ENCODE measurements at places on chromosomes 1 and 21.

- no peak for DNase-seq
Observed at GRCh38 chr1:168728473-168729404, at the start of gene DPT. Gene DPT, minus strand, starts transcription at chr1:168729206. Its CDS starts 32 bp downstream, at chr1:168729174.

- DNase-seq = no peak
Observed at GRCh38 chr1:246051909-246052518, 455.1 kb downstream of the SMYD3 start.

GRCh38 chr1:67652800-67653199 is 32.2 kb upstream of the GADD45A start:
- no peak for DNase-seq

GRCh38 chr1:236018885-236019453 is 45.9 kb downstream of the NID1 start:
- DNase-seq = no peak

DNA sequence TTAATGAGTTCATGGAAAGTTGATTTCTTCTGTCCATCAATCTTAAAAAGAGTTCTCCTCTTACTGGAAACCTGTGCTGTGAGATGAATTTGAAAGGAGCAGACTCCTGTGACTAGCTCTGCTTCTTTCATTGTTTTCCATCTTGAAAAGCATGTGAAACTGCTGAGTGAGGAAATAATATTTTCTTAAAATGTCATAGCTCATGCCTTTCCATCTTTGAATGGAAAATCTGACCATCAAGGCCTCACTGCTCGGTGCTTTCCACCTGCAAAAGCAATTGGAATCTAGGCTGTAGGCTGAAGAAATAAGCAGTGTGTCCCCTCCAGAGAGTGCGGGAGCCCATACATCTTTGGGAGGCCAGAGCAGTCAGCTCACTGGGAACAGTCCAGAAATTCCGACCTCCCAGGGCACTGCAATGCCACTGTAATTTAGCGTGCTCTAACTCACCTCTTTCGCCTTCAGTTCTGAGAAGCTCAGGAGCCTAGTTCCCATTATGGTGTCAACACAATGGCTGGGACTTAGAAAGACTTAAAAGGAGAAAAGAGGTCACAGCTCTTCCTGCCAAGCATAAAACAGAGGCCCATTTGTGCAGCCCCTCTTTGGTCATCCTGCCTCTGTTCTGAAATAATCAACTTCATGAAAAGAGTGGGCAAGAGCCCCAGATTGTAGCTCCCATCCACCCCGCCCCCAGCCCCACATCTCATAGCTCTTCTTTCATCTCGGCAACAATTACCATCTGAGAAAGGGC is 50.4 kb upstream of the F3 start:
- DNase-seq = no peak

DNA sequence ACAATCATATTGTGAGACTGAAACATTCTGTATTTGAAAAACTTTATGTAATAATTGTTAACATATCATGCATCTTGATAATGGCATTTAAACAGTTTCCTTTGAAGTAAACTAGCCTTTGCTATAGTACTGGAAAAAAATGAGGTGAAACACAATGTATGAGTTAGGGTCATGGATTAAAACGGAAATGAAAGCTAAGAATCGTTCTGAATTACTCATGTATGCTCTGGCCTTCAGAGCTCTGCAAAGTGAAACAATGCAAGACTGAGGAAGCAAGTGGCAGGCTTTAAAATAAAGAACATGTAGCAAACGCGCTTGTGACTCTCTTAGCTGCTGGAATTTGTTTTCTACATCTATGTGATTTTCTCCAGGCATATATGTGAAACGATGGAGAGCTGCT is 317.1 kb downstream of the DPYD start:
- DNase-seq = no peak
